ENCODE measurements at places on chromosomes 16 and 17.
A peak's percentile ranks its signal among the peaks of the same experiment; 100 is the strongest.

DNA sequence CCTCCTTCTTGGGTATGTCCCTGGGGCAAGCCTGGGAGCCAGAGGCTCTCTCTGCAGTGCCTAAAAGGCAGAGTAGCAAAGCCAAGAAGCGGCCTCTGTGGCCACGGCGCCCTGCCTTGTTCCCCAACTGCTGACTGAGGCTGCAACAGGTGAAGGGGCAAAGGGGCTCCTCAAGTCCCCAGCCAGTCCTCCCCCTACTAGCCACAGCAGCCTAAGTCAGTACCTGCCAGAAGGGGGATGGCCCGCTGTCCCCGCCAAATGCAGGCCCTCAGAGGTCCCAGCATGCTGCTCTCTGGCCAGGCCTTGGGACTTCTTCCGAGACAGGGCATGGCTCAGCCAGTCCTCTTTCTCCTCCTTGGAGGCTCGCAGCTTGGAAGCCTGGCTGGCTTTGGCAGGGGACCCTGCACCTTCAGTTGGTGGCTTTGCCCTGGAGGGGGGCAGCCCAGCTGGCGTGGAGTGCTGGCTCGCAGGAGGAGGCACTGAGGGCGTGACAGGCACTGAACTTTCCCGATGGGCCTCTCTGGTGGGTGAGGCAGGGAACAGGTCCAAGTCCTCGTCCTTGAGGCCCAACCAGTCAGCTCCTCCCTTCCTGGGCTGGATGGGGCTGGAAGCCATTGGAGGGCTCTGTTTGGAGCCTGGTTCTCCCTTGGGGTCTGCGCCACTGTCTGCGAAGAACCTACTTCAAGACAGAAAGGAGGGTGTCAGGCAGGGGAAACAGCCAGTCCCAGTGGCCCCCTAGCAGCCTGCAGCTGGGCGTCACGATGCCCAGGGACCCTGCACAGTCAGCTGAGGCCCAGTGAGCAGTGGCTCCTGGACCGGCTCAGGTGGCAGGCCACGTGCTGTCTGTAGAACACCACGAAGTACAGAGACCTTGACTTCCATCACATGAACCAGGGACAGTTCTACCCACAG is 17.6 kb downstream of the FBF1 start:
- no peaks in the 10 kb centered on the region for H3K27me3 ChIP-seq
- peaks cover 27% of the 10 kb centered on the region for H3K36me3 ChIP-seq
- no peak for DNase-seq
- no peak overlapping the region for H3K4me3 ChIP-seq
- no peak overlapping the region for H3K27ac ChIP-seq

GRCh38 chr17:3923466-3924190 is 7.4 kb upstream of the P2RX1 start:
- DNase-seq = no peak
- H3K27me3 ChIP-seq = no peaks in the 10 kb centered on the region
- H3K27ac ChIP-seq = no peak overlapping the region
- no peak overlapping the region for H3K4me3 ChIP-seq
- no peaks in the 10 kb centered on the region for H3K36me3 ChIP-seq
- H3K4me1 ChIP-seq = peaks cover 21% of the 10 kb centered on the region

DNA sequence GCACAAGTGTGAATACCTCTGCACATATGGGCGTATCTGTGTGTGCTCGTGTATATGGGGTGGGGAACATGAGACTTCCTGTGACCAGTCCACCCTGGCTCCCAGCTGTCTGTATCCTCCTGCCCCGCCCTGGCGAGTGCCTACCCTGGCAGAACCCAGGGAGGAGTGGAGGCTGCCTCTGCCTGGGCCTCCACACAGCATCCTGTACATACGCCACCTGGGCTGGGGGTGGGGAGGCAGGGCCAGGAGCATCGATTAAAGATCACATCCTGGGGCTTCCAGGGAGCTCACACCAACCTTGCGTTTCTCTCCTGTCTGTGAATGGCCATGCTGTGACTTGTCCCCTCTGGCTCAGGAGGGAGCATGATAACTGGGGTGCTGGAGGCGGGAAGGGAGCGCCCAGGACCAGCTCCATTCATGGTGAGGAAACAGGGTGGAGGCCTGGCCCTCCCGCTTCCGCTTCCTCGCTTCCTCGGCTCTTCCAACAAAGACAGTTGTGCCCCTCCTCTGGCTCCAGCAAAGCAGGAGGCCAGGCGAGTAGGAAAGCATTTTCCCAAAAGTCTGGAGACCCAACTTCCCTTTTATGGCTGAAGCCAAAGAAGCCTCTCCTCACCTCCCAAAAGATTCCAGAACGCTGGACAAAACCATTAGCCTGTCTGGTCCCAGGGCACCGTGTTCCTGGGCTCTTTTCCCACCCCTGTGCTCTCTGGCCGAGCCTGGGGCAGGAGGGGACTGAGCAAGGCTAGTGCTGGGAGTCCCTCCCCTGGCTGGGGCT is 22.9 kb downstream of the ADAM11 start:
- DNase-seq = peak; percentile 60
- H3K27me3 ChIP-seq = no peaks in the 10 kb centered on the region
- no peaks in the 10 kb centered on the region for H3K36me3 ChIP-seq
- H3K4me3 ChIP-seq = peak overlapping the region; percentile 44
- H3K27ac ChIP-seq = peak overlapping the region; percentile 93

- H3K36me3 ChIP-seq = no peaks in the 10 kb centered on the region
- H3K4me1 ChIP-seq = peaks cover 19% of the 10 kb centered on the region
- no peak overlapping the region for H3K4me3 ChIP-seq
- H3K27me3 ChIP-seq = no peaks in the 10 kb centered on the region
These were observed 394.1 kb downstream of the WWOX start for GRCh38 chr16:78493573-78493972.

- DNase-seq = no peak
- peaks cover 100% of the 10 kb centered on the region for H3K27me3 ChIP-seq
- H3K4me1 ChIP-seq = peaks cover 16% of the 10 kb centered on the region
These were observed 20.3 kb upstream of the HOXB9 start for GRCh38 chr17:48646183-48647102.

DNA sequence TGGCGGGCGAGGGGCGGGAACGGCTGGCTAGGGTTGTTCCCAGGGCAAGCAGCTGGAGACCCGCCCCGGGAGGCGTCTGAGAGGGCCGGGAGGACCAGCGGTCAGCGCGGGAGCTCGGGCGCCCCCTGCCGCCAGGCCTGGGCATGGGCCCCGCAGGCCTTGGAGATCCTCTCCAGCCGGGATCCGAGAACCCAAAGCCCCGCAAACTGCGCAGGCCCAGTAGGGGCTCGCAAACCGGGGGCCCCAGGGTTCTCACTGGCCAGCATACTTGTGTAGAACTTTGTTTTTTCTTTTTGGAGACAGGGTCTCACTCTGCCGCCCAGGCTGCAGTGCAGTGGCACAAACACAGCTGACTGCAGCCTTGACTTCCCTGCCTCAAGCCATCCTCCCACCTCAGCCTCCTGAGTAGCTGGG is 20.8 kb upstream of the ZNF423 start:
- H3K27me3 ChIP-seq = peaks cover 58% of the 10 kb centered on the region
- peaks cover 13% of the 10 kb centered on the region for H3K4me1 ChIP-seq
- peak overlapping the region; percentile 12 for H3K27ac ChIP-seq
- peak; percentile 72 for DNase-seq
- H3K4me3 ChIP-seq = peak overlapping the region; percentile 64

GRCh38 chr17:12995896-12996295 is 21.9 kb downstream of the ELAC2 start:
- no peak overlapping the region for H3K4me3 ChIP-seq
- no peaks in the 10 kb centered on the region for H3K4me1 ChIP-seq
- no peak overlapping the region for H3K27ac ChIP-seq
- peaks cover 100% of the 10 kb centered on the region for H3K36me3 ChIP-seq

DNA sequence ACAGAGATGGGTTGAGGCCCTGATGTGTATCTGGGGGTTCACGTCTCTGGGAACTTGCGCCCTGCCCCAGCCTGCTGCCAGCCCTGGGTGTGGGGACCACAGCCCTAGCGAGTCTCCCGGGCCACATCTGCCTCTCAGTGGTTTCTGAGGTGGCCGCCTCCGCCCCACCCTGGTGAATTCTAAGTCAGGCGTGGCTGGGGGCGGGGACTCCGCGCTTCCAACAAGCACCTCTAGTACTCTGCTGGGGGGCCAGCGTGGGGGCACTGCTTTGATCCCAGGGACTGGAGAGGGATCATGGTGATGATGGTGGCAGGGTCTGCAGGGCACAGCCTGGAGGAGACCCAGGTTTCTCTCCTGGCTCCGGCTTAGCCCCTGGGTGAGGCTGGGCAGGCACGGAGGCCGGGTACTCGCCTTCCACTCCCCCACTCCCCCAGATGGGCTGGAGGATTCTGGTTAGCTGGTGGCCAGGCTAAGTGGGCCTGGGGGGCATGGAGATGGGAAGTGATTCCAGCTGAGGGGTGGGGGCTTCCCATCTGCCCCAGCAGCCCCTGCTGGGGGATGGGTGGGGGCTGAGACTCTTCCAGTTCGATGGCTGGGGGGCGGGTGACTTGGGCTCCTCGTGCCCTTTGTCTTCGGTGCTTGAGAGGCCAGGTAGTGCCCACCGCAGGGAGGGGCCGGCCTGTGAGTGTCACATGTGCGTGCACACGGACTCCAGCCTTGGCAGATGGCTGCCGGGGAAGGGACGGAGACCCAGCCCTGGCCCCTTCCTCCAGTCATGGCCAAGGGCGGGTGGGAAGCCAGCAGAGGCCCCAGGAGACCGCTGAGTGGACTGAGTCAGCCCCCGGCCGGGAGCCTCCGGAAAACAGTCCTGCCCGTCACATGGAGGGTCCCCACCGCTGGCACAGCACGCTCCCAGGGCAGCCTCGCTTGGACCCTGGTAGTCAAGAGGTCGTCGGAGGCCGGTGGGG is 3.9 kb downstream of the GLIS2 start:
- no peaks in the 10 kb centered on the region for H3K27me3 ChIP-seq
- peaks cover 92% of the 10 kb centered on the region for H3K4me1 ChIP-seq
- DNase-seq = peak; percentile 62
- H3K36me3 ChIP-seq = no peaks in the 10 kb centered on the region
- peak overlapping the region; percentile 88 for H3K4me3 ChIP-seq

DNA sequence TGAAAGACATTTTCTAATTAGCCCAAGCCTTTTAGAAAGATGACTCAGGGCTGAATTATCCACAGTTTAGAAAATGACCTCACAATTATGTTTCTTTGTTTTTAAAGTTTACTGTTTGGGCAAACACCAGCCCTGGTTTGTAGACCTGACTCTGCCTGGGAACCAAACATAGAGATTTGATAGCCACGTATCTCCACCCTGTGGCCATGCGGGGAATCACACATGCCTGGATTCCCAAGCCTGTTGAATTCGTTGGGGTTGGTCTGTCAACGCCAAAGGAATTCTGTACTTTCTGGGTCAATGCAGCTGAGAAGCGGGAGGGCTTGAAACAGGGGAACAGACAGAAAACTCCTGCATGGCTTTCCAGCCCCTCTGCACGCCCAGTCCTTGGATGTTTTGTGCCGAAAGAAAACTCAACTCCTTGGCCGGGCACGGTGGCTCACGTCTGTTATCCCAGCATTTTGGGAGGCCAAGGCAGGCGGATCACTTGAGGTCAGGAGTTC is 26.9 kb downstream of the CD300A start:
- H3K27me3 ChIP-seq = peaks cover 42% of the 10 kb centered on the region
- peak; percentile 62 for DNase-seq

DNA sequence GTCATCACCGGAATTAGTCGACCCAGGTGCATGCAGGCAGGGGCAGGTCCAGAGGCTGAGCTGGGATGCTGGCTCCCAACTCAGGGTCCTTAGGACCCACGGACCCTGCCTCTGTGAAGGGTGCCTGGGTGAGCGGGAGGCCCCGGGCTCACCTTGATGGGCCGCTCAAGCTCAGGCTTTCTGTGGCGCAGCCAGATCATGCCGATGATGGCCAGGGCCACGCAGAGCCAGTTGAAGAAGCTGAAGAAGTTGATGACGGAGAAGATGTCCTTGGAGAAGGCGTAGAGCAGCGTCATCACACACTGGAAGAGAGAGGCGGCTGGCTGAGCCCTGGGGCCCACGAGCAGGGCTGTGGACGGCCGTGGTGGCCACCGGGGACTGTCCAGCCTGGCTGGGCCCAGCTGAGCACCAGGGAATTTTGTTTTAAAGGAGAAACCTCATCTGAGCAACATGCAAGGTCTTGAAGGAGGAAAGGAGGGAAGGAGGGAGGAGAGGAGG is 32.9 kb downstream of the SLC7A5 start:
- no peaks in the 10 kb centered on the region for H3K27me3 ChIP-seq
- DNase-seq = no peak
- H3K36me3 ChIP-seq = peaks cover 4% of the 10 kb centered on the region
- H3K27ac ChIP-seq = peak overlapping the region; percentile 70
- peaks cover 20% of the 10 kb centered on the region for H3K4me1 ChIP-seq

DNA sequence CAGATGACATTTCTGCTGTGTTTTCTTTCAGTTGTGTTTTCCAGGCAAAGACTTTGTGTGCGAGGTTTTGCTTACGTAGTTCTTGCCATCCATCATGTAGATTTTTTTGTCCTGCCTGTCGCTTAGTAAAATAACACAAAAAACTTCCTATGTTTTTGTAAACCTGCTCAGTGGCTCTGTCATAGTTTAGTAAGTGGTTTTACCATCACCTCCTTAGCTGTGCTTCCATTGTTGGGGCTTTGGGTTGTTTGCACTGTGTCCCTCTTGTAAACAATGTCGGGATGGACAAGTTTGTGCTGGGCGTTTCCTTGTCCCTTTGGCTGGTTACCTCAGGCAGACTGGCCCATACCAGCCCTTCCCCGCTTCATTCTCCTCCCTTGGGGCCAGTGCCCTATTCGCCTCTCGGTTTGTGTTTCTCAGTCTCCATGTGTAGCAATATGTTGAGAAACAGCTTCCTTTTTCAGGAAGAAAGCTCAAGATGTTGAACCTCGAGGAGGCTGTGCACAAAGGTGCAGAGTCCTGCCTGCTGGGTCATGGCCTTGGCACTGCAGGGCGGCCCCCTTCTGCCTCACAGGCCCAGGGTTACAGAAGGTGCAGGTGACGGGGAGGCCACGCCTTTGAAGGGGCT is 74.6 kb downstream of the KSR1 start:
- H3K27me3 ChIP-seq = no peaks in the 10 kb centered on the region
- H3K36me3 ChIP-seq = no peaks in the 10 kb centered on the region
- H3K4me3 ChIP-seq = no peak overlapping the region
- peaks cover 23% of the 10 kb centered on the region for H3K4me1 ChIP-seq
- no peak for DNase-seq

DNA sequence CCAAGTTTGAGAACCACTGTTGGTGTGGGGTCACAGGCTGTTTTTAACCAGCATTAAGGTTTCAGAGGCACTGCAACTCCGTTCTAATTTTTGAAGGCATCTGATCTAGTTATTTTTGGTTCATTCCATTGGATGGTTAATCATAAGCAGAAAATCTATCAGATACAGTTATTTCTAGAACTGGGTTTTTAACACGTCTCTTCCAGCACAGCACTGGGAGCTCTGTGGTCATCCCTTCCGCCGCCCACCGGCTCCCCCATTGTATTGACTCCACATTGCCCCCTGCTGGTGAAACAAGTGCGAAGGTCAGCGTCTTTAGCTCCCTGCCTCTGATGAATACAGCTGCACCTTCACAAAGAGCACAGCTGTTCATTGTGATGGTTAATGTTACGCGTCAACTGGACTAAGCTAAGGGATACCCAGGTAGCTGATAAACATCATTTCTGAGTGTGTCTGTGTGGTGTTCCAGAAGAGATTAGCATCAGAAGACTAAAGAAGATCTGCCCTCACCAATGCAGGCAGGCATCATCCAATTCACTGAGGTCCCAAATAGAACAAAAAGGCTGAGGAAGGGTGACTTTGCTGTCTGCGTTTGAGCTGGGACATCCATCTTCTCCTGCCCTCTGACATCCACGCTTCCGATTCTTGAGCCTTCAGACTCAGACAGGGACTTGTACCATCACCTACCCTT is 8.5 kb downstream of the CCL18 start:
- no peak overlapping the region for H3K4me3 ChIP-seq
- H3K36me3 ChIP-seq = no peaks in the 10 kb centered on the region
- H3K27ac ChIP-seq = no peak overlapping the region
- DNase-seq = no peak

GRCh38 chr16:14198572-14198971 is 127.5 kb downstream of the MRTFB start:
- H3K36me3 ChIP-seq = no peaks in the 10 kb centered on the region
- peaks cover 55% of the 10 kb centered on the region for H3K4me1 ChIP-seq
- no peaks in the 10 kb centered on the region for H3K27me3 ChIP-seq
- no peak for DNase-seq
- no peak overlapping the region for H3K27ac ChIP-seq

Measured in left ventricle myocardium inferior (tissue), 1 donor.